Putamen (tissue), 1 donor: ENCODE measurements at places on chromosomes 13 and 19.

GRCh38 chr19:20247016-20247683 lies 80.1 kb downstream of the ZNF486 start:
- DNase-seq: peak; percentile 60

DNA sequence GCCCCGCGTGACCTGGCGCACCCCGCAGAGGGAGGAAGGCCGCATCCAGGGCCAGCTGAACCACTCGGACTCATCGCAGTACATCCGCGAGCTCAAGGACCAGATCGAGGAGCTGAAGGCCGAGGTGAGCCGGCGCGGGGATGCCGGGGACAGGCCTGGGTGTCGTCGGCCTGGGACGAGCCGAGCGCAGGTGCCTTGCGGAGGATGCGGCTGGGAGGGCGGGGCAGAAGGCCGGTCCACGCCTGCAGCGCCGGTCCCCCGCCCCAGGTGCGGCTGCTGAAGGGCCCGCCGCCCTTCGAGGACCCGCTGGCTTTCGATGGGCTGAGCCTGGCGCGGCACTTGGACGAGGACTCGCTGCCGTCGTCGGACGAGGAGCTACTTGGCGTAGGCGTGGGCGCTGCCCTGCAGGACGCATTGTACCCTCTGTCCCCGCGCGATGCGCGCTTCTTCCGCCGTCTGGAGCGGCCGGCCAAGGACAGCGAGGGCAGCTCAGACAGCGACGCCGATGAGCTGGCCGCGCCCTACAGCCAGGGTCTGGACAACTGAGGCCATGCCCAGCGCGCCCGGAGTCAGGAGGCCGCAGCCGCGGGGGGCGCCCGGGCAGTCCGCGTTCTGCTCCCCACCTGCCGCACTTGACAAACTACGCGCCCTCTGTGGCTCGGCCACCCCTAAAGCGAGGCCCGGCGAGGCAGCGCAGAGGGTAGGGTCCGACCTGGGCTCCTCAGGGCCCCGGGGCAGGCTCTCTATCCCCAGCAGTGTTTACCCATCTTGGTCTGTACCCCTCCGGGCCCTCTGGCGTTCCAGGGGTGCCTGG lies 10.8 kb downstream of the PRR36 start:
- no peak for DNase-seq

DNA sequence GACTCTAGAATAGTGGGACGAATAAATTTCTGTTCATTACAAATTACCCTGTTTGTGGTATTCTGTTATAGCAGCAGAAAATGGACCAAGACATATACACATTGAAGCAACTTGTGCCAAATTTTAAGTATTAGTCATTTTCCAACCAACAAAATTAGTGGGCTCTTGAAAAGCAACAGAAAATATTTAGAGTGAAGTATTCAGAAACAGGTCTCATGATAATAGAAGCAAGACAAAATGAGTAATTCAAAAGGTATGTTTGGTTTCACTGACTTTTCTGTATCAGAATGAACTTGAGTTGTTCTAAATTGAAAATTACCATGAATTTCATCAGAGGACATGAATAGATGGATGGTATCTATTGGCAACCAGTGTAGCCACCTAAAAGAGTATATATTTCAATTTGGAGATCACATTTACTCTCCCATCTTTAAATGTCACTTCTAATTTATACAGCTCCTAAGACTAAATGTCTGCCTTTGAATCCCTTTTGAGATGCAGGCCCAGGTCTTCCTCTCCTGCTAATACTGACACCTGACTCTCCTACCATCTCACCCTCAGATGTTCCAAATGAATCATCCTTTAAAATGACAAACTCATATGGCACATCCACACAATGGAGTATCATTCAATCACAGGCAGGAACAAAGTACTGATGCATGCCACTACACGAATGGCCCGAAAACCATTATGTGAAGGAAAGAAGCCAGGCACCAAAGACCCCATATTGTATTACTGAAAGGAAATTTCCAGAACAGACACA lies 40.7 kb upstream of the DOCK9 start:
- DNase-seq: no peak

- DNase-seq: no peak
Measured at GRCh38 chr13:63700350-63700749, 2284.7 kb upstream of the PCDH20 start.

DNA sequence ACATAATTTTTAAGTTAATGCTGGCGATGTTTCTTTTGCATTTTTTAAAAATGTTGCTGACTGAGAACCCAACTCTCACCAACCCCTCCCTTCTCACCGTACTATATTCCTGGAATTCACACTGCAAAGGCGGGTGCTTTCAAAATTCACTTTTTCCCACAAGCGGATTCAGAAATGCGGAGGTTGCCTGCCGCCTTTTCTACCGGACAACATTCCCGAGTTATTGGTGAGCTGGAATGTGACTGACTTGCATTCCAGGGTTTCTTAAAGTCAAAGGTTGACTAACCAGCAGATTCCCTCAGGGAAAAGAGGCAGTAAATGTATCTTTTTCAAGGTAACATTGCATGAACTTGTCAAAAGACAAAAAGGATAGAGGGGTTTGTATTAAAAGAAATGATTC lies 113.3 kb downstream of the RAB20 start:
- DNase-seq: no peak

GRCh38 chr13:70894258-70894657 lies 786.0 kb upstream of the KLHL1 start:
- DNase-seq: no peak

DNA sequence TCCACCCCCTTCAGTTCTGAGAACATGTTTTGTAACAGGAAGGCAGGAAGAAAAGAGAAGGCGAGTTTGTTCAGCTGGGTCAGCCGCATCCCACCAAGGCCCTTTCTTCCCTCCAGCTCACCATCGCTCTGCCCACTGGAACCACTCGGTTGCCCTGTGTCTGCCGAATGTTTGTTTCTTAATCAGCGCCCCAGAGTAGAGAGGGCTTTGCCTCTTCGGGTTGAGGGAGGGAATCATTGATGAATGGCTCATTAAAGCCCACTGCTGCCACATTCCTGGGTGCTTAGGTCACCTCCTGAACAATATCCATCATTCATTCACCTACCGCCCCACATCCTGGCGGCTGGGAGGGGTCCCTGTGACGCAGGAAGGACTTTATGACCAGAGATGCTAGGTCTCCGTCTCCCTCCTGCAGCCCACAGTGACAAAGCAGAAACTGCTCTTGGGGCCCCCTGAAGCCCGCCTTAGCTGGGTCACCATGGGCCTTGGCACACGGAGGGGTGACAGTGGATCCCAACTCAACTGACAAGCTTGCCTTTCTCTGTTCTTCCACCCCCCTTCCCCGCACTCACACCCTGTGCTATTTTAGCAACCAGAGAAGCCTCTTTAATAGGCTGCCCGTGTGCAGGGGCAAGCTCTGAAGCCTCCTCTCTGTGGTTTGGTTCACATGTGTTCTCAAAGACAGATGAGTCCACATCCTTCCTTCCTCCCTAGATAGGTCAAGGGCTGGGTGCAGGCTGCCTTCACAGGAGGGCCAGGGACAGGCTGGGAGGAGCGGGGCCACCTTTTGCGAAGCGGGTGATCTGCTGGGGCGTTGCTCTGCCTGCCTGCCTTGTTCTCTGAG lies 46.2 kb downstream of the ACTN4 start:
- DNase-seq: no peak
